ENCODE measurements at places on chromosomes 3 and 15. TPM values are rescaled to one million over a fixed set of nuclear protein-coding genes. Genes with fewer than 3 reads are reported as not detected.

- no peak overlapping the region for H3K4me3 ChIP-seq
- no peaks in the 10 kb centered on the region for H3K27me3 ChIP-seq
- peaks cover 13% of the 10 kb centered on the region for H3K4me1 ChIP-seq
- no peaks in the 10 kb centered on the region for H3K36me3 ChIP-seq
Measured at GRCh38 chr3:45870099-45870498, 16.2 kb upstream of the CCR9 start.

GRCh38 chr3:59401924-59402323 lies 352.1 kb upstream of the CFAP20DC start:
- H3K4me1 ChIP-seq = no peaks in the 10 kb centered on the region
- no peak overlapping the region for H3K4me3 ChIP-seq
- no peak overlapping the region for H3K27ac ChIP-seq
- no peaks in the 10 kb centered on the region for H3K36me3 ChIP-seq
- no peak for DNase-seq

GRCh38 chr3:195813916-195814640 lies 2.3 kb upstream of the MUC4 start:
- peaks cover 41% of the 10 kb centered on the region for H3K27me3 ChIP-seq
- H3K36me3 ChIP-seq = no peaks in the 10 kb centered on the region
- no peaks in the 10 kb centered on the region for H3K4me1 ChIP-seq
- DNase-seq = peak; percentile 38
- H3K27ac ChIP-seq = no peak overlapping the region

TIMP4 gene
- total RNA-seq = 10.8 TPM

PRR20G gene
- not detected for total RNA-seq

Measured in spleen (tissue), 13 donors.